ENCODE measurements at places on chromosomes 4 and X.

- DNase-seq, result peak; percentile 46
Observed at GRCh38 chr4:40349561-40350198, 14.5 kb downstream of the CHRNA9 start.

- DNase-seq, result no peak
Observed at GRCh38 chrX:15059474-15059873, 186.3 kb downstream of the MOSPD2 start.

DNA sequence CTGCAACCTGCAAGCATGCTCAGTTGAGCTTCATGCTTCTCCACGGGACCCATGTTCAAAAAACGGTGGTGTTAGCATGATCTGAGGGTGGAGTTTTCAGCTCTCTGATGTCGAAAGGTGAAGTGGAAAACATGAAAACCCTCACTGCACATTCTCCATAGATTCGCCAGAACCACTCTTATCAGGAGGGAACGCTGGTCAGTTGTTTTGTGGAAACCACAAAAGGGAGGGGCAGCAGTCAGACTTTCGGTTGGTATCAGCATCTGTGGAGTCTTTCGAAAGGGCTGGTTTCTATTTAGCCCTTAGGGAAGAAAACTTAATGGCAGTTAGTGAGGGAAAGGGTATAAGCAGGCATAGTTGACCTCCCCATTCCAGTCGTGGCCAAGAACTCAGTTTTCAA is 12.6 kb downstream of the PPA2 start:
- DNase-seq, result peak; percentile 49

- peak; percentile 3 for DNase-seq
Observed at GRCh38 chr4:28179126-28179525, 1318.5 kb downstream of the STIM2 start.

DNA sequence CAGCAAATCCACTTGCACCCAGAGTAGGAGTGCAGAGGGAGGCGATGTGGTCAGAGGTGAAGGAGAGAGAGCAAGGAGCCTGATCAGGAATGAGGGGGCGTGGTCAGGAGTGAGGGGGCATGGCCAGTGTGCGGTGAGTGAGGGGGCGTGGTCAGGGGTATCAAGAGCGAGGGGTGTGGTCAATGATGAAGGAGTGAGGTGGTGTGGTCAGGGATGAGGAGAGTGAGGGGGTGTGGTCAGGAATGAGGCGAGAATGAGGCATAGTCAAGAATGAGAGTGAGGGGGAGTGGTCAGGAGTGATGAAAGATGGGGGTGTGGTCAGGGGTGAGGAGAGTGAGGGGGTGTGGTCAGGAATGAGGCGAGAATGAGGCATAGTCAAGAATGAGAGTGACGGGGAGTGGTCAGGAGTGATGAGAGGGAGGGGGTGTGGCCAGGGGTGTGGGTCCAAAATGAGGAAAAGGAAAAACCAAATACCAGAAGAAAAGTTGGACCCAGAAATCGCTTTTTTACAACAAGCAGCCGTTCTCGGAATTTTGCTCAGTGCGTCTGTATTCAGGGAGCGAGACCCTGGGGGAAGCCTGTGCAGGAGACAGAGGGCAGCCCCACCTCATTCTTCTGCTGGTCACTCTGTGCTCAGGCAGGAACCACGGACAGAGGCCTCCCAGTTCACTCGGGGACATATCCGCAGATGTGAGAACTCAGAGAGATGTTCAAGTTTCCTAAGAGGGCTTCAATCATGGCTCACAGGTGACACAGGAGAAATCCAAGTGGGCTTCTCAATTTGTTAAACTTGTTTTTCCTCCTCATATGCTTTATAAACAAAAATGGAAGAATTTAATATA is 47.5 kb downstream of the MAGEA1 start:
- peak; percentile 88 for DNase-seq

GRCh38 chr4:80171251-80171650 is 26.1 kb upstream of the PRDM8 start:
- DNase-seq, result peak; percentile 57

GRCh38 chrX:99394456-99394855 is 1015.6 kb downstream of the PCDH19 start:
- DNase-seq, result no peak

DNA sequence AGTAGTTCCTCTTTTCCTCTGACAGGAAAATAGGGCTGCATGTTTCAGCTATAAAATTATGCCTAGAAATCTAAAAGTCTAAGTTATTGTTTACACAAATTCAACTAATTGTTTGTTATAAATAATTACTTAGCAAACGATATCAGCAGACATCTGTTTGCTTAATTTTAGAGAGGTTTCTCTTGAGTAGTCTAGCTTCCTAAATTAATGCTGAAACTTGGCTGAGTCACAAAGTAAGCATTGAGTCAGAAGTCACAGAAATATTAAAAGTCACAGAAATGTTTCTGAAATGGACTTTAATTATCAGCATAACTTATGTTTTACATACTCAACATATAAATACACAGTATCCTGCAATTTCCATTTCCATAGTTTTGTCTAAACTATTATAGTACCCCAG is 1044.0 kb downstream of the CCSER1 start:
- no peak for DNase-seq

GRCh38 chr4:25926462-25926861 is 12.4 kb downstream of the SMIM20 start:
- DNase-seq, result no peak

GRCh38 chr4:86302251-86302650 is 57.6 kb downstream of the MAPK10 start:
- peak; percentile 8 for DNase-seq
